Activated CD4-positive, alpha-beta T cell treated with anti-CD3 and anti-CD28 coated beads, Interleukin-2, Interleukin-6, amounts not matched to agents 100 ng/mL and 50 ng/mL, durations not matched to agents 16 hours and 8 hours (primary cell): ENCODE measurements at places on chromosomes 7 and 10.

- DNase-seq: no peak
These were observed 176.2 kb downstream of the GNAT3 start for GRCh38 chr7:80335511-80336231.

DNA sequence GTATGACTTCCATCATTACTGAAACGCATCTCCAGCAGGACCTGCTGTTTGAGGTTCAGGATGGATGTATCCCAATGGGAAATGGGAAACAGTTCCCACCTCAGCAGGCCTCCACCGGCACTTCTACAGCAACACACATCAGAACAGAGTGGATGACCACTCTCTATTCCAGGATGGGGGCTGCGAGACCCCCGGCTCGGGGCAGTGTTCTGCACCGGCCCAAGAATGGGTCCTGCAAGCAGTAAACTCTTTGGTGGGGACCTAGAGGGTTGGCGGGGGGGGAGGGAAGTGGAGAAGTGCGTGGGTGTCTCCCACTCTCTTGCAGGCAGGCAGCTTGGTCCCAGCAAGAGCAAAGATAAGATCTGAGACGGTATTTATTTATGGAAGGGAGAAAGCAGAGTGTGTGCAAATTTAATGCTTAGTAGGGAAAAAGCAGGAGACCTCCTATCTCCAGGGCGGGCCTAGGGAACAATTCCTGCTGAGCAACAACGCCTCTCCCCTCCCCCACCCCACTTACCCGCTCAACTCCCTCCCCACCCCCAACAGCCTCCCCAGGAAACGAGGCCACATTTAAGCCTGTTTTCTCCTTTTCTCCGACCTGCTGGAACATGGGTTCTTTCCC, 4.0 kb downstream of the SFMBT2 start:
- no peak for DNase-seq

DNA sequence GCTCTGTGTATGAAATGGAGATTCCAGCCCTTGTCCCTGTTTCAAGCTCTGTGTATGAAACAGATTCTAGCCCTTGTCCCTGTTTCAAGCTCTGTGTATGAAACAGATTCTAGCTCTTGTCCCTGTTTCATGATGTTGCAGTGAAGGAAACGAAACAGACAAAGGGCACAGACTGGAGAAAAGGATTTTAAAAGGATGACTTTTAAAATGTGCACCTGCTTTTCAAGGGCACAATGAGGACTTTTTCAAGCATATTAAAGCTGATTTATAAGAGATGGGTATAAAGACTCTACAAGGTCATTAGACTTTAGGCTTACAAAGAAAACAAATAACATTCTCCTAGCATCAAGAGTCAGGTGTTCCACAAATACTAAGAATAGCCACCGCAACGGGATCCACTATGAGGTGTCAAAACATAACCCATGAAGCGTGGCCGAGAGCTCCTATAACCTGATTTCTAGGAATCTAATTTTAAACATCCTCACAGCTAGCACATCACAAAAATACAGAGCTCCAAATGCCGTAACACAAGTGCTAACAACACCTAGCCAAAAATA, 29.0 kb downstream of the DIP2C start:
- no peak for DNase-seq

DNA sequence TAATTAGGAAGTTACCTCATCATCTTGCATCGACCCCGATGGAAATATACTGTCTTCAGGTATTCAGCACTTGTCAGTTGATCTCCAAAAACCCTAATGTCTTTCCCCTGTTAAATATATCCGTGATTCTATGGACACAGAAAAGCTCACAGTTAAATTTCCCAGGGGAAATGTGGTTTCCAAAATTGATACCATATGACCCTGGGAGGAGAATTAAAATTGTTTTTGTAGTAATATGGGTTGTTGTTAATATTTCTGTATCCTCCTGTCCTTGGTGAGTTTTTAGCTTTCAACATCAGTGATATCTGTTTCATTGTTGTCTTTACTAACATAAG, 132.1 kb downstream of the CELF2 start:
- no peak for DNase-seq

GRCh38 chr10:100656454-100656853, 88.9 kb upstream of the PAX2 start:
- peak; percentile 13 for DNase-seq

DNA sequence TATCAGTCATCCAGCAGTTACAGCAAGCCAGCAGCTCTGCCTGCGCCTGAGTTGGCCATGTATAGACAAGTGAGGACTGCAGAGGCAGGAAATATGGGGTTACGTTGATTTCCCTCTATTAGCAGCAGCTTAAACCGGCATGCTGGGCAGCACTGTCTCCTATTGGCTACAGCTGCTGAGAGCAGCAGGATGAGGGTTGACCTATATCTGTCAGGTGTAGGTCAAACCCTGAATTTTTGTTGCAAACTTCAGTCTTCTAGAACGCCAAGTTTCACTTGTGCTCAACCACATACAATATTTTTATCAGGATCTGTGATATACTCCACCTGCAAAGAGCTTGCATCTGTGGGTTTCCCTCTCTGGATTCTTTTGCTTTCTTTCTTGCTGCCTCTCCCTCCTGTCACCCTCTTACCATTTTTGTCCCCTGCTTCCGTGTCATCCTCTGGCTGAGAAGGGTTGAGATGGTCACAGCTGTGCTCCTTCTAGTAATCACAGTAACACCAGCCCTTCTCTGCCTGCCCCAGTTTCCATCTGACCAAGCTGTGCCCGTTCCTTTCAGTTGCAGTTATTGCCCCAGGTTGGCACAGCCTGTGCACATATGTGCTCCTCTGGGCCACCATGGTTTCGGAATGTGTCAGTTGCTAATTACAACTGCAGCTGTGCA, 23.8 kb upstream of the GLCCI1 start:
- DNase-seq: peak; percentile 95

GRCh38 chr7:95602421-95602820, 6.1 kb upstream of the PDK4 start:
- DNase-seq: no peak

DNA sequence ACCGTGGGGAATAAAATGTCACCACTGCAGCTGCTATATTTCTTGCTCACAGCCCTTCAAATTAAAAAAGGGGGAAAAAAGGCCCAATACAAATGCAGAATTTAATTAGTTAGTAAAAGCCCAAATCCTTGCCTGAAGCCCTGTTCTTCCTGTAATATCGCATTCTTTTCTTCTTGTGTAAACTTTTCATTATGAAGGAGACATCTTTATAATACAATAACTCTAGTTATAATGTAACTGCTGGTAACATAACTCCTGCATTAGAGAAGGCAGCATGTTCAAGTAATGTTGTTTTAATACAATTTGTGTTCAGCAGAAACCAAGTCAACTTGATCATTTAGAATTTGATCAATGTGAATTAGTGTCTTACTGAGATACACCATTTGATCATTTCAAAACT, 250.9 kb downstream of the CHCHD3 start:
- DNase-seq: no peak

DNA sequence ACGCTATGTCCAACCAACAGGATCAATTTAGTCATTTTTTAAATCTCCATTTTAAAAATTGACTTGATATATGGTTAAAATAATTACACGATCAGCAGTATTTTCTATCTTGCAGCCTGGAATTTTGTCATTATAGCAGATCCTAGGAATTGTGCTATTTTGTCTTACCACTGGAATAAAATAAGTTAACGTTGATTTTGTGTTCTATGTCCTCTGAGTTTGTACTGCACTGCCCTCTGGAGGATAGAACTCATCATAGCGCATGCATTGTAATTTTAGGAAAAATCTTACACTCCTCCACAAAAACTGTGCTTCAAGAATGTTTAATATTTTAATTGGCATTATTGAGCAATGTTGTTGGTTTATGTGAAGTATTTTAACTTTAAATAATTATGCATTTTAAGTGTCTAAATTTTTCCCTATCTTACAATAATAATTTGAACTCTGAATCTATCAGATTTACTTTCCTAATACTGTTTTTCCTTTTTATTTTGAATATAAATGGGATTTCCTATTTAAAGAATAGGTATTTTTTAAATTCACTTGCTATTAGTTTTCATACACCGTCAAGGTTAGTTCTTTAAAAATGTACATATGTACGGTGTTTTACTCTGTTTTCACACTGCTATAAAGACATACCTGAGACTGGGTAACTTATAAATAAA, 220.1 kb downstream of the PPP1R3A start:
- peak; percentile 12 for DNase-seq

- DNase-seq: no peak
These were observed 15.1 kb upstream of the TTYH3 start for GRCh38 chr7:2616387-2617324.

DNA sequence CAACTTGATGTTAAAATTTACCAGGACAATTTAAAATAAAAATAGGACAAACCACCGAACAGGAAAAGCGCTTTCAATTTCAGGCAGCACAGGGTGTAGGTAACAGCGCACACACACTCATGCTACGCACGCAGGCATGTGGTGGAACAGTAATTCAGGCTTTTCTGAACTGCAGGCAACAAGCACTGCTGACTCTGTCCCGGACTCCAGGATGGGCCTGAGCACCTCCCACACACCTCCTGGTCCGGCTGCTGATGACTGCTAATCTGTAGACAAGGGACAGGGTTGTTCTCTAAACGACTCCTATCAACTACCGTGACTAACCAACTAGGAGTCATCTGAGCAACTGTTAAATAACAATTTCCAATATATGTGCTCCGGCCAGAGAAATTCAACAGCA, 192.6 kb upstream of the FRMD4A start:
- DNase-seq: no peak
